ENCODE measurements at places on chromosomes 6 and 20.

DNA sequence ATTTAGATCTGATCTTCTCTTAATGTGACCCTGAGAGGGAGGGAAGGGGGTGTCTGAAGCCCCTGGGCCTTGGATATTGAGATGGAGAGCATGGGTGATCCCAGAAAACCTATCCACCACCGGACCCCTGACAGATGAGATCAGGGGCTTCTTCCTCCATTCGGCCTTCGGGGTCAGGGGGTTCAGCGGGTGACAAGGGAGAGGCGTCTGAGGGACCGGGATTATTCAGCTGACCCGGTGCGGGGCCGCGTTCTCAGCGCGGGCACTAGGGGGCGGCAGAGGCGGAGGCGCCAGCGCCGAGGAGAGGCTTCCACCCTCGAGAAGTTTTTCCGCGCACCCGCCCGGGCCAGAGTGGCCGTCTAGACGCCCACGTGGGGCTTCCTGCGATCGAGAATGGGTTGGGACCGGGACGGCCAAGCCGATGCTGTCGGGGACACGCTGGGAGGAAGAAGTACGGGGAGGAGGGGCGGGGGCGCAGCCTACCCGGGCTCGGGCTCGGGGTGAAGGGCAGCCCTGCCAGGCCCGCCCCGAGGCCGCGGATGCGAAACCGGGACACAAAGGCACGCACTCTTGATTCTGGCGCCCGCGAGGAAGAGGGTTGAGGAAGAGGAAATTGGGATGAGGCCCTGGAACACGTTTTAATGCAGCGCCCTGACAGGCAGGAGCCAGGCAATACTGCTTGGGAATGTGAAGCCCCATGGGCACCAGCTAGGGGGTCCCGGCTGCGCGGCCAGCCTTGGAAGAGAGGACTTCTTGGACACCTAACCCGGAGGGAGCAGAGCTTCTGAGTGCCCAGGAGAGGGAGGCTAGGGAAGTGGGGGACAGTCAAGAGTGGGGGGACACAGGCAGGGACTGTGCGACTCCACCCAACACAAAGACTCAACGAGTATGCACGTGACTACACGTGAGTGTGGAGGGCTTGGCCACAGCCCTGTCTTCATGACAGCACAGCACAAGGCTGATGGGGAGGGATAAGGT is 30.6 kb downstream of the COL11A2 start:
- peak; percentile 36 for DNase-seq

- DNase-seq, result no peak
These were observed 95.8 kb upstream of the TAB2 start for GRCh38 chr6:149221774-149222070.

GRCh38 chr20:15594158-15594695 is 979.0 kb downstream of the KIF16B start:
- no peak for DNase-seq

GRCh38 chr6:14468647-14469321 is 351.2 kb downstream of the CD83 start:
- DNase-seq, result no peak

GRCh38 chr20:62941792-62942191 is 3.8 kb downstream of the GID8 start:
- no peak for DNase-seq

DNA sequence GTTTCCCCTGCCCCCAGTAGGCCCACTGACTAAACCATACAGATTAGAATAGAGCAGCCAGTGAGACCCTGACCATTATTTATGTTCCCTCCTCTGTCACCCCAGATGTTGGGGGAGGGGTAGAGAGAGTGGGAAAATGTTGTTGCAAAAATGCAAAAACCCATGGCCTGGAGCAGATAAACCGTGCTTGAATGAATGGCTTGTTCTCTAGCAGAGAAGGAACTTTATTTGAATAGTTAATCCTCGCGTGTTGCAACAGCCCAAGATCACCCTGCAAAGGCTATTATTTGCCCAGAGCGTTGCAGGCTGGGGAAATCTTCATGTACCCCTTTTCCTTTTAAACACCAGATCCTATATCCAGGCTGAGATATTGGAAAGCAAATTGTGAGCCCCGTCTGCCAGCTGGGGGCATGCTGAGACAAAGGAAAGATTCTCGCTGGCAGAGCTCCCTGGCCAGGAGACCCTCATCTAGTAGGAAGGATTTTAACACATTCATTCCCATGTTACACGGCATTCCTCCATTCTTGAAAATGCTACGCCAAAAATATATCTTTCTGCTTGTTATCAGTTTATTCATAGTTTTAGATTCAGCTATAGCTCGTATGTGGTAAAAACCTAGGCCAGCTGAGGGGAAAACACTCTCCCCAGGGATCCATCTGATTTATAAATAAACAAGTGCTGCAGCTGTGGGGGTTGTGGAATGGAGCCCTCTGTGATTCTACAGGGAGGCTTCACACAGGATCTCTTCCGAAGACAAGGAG is 53.0 kb downstream of the LINC00237 start:
- no peak for DNase-seq

DNA sequence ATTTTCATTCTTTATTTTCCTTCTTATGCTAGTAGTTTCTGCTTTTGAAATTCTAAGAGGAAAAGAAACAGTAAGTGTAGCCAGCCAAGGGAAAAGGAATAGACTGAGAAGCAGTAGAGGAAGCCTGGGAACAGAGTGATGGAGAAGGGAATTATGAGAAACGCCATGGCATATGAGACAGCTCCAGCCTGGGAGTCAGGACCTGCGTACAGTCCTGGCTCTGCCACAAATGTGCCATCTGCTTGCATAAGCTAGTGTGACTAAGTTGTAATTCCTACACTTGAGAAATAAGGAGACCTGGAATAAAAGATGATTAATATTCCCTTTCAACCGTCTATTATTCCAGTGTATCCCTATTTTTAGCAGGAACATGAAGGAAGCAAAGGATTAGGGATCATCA is 47.5 kb downstream of the OSTM1 start:
- no peak for DNase-seq

GRCh38 chr6:47253136-47253535 is 56.6 kb downstream of the TNFRSF21 start:
- DNase-seq, result no peak

DNA sequence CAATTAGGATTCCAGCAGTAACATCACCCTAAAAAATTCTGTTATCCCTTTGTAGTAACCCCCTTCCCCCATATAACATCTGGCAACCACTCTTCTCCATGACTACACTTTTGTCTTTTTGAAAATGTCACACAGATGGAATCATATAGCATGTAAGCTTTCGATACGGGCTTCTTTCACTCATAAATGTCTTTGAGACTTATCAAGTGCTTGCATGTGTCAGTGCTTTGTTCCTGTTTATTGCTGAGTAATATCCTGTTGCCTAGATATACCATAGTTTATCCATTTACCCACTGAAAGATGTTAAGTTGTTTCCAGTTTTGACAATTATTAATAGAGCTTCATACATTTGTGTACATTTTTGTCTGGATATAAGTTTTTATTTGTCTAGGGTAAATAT is 10.4 kb upstream of the SNPH start:
- no peak for DNase-seq

DNA sequence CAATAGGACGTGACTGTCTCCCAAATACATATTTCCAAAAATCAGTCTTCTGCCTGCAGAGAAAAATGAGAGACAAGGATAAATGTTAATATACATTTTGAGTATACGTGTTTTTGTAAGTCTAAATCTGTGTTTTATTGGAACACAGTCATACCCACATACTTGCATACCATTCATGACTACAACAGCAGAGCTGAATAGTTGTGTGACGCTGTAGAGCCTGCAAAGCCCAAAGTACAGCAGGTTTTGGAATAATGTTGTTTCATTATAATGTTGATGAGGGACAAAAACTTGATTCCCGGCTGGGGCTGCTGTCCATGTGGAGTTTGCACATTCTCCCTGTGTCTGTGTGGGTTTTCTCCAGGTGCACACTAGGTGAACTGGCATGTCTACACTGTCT is 23.8 kb upstream of the FBXO9 start:
- no peak for DNase-seq

DNA sequence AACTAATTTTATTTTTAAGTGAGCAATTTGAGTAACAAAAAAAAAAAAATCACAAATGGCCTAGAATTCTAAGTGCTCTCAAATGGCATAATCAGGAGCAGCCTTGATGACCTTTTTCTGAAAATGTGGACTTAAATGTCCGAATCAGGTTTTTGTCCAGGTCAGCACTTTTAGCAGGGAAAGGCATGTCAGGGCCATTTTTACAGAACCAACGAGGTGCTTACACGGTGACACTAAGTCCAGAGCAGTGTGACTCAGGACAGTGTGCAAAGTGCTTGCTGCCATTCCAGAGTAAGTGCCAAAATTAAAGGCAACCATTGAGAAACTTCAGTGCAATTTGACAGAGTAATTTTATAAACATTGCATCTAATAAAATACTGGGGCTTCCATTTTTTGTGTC is 127.8 kb downstream of the KIF16B start:
- no peak for DNase-seq

DNA sequence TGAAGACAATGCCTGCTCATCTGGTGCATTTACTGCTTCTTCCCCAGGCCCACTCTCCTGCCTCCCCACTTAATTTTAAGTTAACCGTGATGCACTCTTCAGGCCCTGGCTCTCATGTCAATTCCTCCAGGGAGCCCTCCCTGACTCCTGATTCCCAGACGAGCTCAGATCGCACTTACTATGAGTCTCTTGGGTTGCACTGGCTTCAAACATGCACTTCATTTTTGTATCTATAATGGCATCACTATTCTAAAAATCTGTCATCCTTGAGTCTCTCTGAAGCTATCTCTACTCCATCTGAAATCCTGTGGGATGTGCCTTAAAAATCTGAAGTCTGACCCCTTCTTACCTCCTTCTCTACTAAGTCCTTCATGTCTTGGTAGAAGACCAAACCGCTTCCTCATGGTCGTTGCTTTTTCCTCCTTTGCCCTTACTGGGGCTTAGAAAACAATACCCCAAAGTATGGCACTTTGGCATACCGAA is 24.7 kb downstream of the COX4I2 start:
- no peak for DNase-seq

DNA sequence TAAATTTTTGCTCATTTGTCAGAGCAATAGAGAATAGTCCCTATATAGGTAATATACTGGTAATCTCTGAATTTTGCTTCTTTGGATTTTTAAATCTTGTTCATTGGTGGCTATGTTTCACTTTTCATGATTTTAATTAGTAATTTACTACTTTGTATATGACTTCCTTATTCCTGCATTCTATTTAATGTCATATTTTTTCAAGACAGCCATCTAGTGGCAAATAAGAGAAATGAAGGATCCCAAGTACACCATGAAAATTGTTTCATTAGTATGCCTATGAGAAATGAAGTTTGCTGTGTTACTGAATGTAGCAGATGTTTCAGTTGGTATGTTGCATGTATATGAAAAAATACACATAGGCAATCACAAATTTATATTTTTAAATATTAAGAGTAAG is 82.4 kb downstream of the ZNF292 start:
- peak; percentile 18 for DNase-seq

GRCh38 chr6:152391179-152391880 is 245.8 kb downstream of the SYNE1 start:
- DNase-seq, result no peak

DNA sequence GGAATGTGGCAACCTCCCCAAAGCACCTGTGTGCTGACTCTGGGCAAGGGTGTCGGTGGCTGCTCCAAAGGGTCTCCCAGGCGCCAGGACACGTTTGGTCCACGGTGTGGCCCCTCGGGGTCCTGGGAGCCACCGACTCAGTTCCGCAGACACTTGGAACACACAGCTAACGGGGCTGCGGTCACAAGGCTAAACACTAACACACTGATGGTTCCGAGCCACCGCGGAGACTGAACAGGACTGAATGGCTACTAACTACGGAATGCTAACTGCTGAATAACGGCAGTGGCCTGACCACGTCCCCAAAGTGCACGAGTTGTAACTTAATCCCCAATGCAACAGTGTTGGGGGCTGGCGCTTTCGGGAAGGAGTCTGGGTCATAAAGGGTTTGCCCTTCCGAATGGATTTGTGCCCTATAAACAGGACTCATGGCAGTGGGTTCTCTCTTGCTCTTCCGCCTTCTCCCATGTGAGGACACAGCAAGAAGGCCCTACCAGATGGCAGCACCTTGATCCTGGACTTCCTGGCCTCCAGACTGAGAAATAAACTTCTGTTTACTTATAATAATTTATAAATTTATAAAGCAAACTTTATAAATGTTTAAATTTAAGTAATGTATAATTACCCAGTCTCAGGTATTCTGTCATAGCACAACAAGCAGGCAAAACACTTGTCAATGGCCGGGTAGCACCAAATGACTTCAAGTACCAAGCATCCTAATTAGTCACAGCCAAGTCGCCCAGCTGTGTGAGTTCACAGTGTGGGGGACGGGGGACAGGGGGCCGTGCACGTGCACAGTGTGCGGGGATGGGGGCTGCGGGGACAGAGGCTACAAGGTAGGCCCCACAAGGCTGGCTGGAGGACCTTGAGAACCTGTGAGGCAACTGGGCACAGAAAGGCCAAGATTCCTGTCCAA is 2.3 kb upstream of the EEF1A2 start:
- no peak for DNase-seq

DNA sequence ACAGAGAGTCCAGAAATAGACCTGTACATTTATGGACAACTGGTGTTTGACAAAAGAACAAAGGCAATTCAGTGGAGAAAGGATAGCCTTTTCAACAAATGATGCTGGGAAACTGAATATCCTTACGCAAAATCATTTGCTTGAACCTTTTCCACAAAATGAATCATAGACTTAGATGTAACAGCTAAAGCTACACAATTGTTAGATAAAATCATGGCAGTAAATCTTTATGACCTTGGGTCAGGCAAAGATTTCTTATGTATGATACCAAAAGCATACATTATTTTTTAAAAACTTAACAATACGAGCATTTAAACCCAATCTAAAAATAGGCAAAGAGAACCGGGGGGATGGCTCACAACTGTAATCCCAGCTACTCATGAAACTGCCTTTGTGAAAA is 73.5 kb upstream of the DST start:
- DNase-seq, result no peak

- DNase-seq, result no peak
These were observed 2.6 kb upstream of the LIN28B start for GRCh38 chr6:104954190-104954797.

DNA sequence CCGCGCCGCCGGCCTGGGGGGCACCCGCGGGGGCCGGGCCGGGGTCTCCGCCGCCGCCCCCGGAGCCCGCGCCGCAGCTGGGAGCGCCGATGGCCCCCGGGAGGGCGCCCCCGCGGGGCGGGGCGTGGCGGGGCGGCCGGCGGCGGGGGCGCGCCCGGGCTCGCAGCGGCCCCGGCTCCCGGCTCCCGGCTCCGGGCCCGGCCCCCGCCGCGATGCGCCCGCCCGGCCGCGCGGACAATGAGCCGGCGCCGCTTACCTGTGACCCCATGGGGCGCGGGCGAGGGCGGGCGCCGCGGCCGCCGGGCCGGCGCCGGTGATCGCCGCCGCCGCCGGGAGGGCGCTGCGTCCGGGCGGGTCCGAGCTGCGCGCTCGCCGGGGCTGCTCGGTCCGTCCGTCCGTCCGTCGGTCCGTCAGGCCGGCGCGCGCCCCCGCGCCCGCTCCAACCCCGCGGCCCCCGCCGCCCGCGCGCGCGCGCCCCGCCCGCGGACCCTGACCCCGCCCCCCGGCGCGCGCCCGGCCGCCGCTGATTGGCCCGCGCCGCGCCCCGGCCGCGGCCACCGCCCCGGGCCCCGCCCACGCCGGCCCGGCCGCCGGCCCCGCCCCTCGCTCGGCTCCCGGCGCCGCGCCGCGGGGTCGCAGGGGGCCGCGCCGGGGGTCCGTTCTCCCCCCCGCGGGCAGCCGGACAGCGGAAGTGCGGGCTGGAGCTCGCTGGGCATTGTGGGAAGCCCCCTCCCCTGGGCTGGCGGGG is at the start of gene ZBTB46:
Gene ZBTB46 (minus strand): TSS at position 424 of the 748 bp plus-strand sequence. CDS start 40,507 bp downstream, outside the sequence.
- DNase-seq, result no peak
